SHP77 (cell line): ENCODE measurements at places on chromosomes 13 and 19.

GRCh38 chr13:112978561-112979405 lies 9.8 kb downstream of the MCF2L start:
- no peak for DNase-seq

DNA sequence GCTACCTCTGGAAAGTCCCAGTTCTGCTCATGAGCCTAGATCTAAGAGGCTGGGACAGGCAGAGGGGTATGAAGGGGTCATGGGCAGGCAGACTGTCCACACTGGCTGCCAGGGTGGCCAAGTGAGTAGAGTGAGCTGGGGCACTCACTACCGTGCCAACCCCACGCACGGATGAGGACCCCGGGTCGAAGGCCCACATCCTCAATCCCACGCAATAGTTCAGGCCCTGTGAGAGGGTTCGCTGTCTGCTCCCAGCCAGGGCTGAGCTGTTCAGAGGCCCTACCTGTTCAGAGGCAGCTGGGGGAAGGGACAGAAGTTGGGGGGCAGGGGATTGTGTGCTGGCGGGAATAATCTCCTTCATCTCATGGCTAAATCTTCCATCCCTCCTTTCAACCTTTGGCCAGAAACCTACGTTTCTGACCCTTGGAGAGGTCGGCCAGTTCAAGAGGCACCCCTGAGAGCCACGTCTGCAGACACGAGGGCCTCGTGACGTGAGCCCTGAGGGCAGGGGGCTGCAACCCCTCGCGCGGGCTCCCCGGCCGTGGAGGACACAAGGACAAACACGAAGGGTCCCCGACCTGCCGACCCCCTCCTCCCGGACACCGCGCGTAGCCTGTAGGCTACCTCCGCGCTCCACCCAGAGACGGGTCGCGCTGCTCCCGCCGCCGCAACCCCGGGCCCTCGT lies 1.0 kb upstream of the RPS5 start:
- no peak for DNase-seq

DNA sequence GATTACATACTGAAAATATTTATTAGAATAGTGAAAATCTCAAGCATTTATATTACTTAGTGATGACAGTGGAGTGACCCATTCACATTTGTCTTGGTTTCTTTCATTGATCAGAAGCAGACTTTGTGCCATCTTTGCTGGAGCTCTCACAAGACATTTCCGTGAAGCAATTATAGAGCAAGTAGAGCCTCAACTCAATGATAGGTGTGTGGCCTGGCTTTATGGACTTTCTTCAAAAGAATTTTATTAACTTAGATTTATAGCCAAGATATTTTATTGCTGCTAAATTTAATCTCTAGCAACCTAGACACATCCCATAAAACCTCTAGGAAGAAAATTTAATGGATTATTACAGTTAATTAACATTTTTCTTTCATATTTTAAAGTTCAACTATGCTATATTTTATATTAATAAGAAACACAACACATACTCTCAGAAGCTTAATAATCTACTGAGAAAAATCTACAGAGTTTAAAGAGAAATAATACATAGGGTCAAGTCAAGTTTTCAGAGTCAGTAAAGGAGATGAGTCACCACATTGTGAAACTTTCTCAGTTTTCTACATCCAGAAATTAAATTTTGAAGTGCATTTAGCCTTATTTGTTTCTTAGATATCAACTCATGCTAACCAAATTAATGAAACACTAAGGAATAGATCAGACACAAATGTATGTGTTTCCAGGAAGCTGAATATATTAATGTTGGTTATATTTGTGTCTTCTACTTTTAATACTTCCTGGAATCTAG lies 160.5 kb downstream of the LACC1 start:
- no peak for DNase-seq

GRCh38 chr19:46456930-46457329 lies 14.4 kb downstream of the PNMA8A start:
- no peak for DNase-seq

DNA sequence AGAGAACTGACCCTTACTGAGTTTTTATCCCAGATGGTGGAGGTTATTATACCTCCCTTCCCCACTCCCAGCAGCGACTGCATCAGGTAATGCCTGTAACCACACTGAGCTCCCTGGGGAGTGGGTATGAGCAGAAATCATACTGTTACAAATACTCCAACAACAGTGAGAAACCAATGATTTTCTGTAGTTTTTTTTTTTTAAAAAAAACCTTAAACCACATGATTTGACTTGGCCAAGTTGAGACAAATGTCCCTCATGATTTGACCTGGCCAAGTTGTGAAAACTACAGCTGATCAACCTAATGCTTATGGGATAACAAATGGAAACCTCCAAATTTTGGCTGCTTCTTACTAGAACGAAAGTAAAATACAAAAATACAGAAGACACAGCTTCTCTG lies 33.1 kb upstream of the SERP2 start:
- DNase-seq = no peak

- DNase-seq = peak; percentile 47
Observed at GRCh38 chr19:7505682-7506384, 10.1 kb upstream of the ZNF358 start.

DNA sequence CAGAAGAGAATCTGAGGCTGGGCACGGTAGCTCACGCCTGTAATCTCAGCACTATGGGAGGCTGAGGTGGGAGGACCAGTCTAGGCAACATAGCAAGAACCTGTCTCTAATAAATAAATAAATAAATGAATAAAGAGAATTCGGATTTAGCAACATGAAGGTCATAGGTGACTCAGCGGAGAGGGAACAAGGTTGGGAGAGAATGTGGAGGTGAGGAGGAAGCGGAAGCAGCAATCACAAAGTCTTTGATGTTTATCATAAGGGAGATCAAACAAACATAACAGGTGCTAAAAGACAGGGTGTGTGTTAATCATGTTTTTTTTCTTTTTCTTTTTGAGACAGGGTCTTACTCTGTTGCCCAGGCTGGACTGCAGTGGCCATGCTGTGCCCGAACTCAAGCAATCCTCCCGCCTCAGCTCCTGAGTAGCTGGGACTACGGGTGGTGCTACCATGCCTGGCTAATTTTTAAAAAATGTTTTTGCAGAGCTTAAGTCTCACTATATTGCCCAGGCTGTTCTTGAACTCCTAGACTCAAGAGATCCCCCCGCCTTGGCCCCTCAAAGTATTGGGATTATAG lies 16.3 kb downstream of the PBX4 start:
- DNase-seq = no peak

DNA sequence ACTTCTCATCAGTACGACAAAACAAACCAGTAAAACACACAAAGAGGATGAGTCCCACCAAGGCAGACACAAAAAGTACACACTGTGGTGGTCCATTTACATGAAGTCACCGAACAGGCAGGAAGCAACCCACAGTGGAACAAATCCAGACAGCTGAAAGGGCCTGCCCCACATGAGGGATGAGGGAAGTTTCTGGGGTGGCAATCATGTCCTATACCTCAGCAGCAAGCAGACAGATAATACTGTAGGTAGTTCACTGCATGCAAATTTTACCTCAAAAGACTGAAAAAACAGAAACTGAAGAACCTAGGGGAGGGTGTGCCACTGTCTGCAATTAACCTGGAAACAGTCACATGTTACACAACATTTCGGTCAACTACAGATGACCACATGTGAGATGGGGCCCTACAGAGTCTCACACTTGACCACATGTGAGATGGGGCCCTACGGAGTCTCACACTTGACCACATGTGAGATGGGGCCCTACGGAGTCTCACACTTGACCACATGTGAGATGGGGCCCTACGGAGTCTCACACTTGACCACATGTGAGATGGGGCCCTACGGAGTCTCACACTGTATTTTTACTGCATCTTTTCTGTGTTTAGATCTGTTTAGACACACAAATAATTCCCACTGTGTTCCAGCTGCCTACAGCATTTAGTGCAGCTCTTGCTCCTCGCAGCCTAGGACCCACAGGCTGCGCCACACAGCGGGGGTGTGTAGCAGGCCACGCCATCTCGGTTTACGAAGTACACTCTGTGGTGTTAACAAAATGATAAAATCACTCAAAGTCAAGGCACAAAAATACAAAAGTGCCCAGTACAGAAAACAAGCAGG lies 22.2 kb downstream of the PCID2 start:
- DNase-seq = no peak

DNA sequence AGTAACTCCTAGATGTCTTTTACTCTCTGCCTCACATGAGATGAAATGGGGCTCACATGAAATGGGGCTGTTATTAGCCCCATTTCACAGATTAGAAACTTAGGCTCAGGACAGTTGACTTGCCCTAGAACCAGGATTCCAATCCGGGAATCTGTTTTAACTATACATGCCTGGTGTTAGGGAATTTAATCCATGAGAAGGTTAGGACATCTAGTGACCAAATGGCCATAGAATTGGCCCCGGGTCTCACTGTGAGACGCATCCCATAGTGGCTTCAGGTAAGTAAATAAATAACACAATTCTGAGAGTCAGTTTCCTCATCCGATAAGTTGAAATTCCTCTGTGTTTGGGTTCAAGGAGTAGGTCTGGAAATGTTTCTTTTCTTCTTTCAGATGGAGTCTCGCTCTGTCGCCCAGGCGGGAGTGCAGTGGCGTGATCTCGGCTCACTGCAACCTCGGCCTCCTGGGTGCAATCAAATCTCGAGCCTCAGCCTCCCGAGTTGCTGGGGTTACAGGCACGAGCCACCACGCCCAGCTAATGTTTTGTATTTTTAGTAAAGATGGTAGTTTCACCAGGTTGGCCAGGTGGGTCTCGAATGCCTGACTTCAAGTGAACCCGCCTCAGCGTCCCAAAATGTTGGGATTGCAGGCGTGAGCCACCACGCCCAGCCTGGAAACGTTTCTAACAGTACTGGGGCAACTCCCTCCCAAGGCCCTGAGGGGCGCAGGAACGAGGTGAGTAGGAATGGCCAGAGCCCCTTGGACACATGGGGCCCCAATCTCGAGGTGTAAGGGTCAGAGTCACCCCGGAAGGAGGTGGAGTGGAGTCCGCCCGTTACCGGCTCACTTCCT lies 1.2 kb upstream of the ZNF574 start:
- no peak for DNase-seq

DNA sequence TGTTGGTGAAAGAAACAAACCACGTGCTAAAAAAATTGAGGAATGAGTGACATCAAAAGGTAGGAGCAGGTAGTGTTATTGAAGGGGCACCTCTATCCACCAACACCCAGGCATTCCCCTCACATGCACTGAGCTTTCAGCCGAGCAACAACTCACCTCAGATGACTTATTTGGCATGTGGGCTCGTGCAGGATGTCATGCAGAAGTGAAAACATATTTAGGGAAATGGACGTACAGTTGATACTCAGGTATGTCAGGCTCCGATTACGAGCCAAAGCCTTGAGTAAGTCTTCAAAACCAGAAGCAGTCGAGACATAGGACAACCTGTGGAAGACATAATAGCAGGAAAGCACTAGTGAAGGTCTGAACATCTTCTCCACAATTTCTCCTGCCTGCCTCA lies 30.4 kb downstream of the NLRP11 start:
- no peak for DNase-seq

GRCh38 chr13:27005556-27005955 lies 166.1 kb downstream of the USP12 start:
- peak; percentile 83 for DNase-seq

DNA sequence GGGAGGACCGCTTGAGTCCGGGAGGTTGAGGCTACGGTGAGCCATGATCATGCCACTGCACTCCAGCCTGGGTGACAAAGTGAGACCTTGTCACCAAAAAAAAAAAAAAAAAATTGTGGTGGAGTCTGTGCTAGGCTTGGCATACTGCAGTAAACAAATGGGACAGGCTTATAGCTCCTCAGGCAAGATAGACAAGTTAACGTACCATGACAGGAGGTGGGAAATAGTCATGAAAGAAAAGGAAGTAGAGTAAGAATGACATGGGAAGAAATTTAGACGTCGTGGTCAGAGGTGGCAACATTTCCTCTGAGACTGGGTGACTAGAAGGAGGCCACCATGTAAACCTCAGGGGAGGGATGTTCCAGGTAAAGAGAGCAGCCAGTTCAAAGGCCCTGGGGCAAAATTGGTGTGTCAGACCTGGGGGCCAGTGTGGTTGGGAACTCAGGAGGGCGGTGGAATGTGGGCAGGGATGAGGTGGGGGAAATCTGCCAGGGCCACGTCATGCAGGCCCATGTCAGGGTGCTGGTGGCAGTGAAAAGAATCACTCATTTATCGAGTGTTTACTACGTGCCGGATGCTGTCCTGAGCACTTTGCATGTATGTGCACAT lies 5.6 kb downstream of the SNRPA start:
- DNase-seq = no peak

DNA sequence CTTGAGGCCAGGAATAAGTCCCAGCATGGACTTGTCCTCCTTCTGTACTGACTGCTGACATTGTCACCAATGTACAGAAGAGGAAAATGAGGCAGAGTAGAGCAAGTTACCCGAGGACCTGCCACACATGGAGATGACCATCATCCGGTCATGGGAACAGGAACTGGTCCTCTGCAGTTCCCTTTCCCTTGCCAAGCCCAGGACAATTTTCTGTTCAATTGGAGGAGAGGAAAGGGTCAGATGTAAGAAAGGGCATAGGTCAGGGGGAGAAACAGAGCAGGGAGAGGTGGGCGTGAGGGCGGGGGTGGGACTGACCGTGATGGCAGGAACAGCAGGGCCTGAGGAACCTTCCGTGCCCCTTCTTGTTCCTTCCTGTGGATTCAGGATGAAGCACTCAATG lies 18.6 kb downstream of the PHLDB3 start:
- no peak for DNase-seq

- DNase-seq = no peak
Observed at GRCh38 chr13:73952648-73953047, 181.6 kb downstream of the KLF12 start.

- DNase-seq = no peak
Observed at GRCh38 chr13:40631605-40632004, 34.8 kb downstream of the FOXO1 start.

DNA sequence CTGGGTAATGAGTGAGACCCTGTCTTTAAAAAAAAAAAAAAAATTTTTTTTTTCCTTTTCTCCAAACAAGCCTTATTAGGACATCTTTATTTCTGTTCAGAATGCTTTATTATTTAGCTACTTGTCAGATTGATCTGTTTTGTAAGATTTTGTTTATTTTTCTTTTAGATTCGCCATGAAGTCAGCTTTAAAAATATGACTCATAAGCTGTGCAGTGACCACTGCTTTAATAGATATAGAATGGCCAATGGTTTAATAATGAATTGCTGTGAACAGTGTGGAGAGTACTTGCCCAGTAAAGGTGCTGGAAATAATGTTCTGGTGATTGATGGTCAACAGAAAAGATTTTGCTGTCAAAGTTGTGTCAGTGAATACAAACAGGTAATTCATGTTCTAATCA lies 47.7 kb downstream of the ZMYM2 start:
- DNase-seq = no peak

- peak; percentile 69 for DNase-seq
Observed at GRCh38 chr19:1248786-1249297, 459 bp downstream of the MIDN start.

DNA sequence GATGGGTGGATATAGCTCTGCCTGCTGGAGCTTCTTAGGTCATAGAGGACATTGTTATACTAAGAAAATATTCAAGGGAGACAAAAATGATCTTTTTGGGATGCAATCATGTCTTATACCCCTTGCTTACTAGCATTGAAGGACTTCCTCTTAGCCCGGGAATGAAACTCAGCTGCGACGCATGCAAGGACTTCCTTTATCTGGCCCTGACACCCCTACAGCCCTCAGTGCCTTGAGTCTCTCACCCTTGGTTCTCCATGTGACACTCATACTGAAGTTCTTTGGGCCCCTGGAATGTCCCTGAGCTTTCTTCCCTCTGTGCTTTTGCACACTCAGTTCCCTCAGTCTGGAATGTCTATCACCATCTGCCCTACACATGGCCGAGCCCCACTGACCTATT lies 72.5 kb upstream of the MTIF3 start:
- DNase-seq = no peak

- peak; percentile 78 for DNase-seq
Observed at GRCh38 chr19:50330365-50331078, 1.3 kb upstream of the KCNC3 start.
